ENCODE measurements at places on chromosomes 3 and 15.

DNA sequence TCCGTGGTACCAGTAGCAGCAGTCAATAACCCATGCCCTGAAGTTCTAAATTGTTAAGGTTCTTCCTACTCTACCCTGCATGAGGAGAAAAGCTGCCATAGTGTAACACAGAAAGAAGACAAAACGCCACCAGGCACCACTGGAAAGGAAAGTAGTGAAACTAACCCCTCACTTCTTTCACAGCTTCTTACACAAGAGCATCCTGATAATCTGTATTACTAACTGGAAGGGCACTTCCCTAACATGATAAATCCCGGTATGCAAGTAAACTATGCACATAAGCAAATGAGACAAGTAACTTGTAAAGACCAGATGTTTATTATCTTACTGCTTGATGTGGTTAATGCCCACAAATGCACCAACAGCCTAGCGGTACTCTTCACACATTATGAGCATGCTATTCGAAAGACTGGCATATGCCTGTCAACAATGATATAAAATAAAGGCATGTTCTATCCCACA is 141.3 kb downstream of the ADAM10 start:
- no peak for DNase-seq

DNA sequence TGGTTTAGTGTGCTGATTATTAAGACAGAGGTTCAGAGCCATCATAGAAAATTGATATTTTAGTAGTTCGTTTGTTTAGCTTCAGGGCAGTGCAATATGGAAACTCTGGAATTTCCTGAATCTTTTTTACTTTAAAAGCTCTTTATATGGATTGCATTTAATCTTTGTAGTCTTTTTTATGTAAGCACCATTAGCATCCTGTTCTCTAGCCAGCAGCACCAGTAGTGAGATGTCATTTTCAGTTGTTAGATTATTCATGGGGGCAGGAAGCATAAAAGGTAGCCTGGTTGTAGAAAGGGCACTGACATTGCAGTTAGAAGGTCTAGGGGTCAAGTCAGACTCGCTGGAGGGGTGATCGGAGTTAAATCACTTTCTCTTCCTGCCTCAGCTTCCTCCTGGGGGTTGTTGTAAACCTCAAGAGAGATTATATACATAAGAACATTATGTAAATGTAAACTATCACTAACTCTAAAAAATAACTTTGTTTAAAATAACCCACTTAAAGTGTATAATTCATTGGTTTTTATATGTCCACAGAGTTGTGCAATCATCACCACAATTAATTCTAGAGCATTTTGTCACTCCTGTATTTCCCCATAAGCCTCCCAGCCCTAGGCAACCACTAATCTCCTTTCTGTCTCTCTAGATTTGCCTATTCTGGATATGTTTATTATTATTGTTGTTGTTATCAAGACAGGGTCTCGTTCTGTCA is 31.4 kb upstream of the ITPKA start:
- DNase-seq = no peak

GRCh38 chr3:112001526-112001925 is 2.8 kb downstream of the TAGLN3 start:
- DNase-seq = no peak

- no peak for DNase-seq
These were observed 35.4 kb upstream of the LACTB start for GRCh38 chr15:63086271-63086670.

DNA sequence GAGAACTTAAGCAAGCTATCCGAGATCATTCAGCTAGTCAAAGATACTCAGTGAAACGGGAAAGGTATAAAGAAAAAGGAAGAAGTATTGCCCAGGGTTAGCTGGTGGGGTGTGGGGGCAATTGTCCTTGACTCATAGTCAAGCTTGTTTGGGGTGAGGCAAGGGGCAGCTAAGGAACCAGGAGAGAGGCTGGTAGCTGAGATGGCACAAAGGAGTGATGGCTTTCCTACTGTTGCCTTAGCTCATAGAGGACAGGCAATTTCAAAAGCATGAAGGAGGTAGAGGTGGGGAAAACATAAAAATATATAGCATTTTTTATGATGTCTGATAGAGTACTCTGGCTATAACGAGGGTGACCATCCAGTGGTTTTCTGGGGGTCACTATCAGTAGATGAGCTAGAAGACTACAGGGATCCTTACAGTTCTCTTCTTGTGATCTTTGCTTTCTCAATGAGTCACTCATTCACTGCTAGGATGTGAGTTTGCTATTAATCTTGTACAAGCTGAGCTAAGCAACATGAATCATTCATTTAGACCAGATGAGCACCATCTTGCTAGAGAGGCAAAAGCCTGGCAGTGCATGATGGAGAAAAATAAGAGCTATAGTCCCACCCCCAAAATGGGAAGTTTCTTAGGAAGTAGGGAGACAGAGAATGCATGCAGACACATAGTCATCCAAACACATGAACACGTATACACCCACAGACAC is 207.1 kb upstream of the PFN2 start:
- no peak for DNase-seq

DNA sequence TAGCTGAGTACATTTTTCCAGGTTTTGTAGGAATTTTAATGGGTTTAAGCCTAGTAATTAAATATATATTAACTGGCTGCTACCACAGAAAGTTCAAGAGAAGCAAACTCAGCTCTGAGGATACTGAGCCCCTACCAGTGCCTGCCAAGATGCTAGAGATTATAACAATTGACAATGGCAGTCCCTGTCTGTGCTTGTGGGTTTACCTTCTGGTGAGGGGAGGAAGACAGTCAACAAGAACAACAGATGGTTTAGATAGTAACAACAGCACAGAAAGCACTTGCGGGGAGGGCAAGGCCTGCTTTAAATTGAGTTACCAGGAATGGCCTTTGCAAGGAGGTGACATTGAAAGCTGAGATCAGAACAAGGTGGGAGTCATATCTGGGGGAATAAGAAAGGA is 56.6 kb upstream of the ARHGEF3 start:
- no peak for DNase-seq

DNA sequence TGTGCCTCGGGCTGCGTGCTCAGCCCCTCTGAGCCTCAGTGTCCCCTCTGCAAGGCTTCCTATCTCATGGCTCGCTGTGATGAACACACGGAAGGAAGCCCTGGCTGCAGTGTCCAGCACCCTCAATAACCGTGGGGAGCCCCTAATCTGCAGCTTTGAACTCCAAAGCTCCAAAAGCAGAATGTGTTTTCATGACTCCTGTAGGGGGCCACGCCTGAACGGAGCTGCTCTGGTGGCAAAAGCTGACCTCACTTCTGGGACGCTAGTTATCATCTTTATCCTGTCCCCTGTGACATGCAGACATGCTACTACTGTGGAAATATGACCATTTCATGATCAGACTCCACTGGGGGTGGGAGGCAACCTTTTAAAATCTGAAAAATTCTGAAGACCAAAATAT is 98.8 kb downstream of the SEC22A start:
- no peak for DNase-seq

GRCh38 chr3:16071206-16071605 is 103.3 kb upstream of the GALNT15 start:
- DNase-seq = no peak

GRCh38 chr3:188683032-188683521 is 488.7 kb upstream of the TPRG1 start:
- DNase-seq = no peak

- no peak for DNase-seq
These were observed 13.3 kb downstream of the RRP9 start for GRCh38 chr3:51928438-51928837.

DNA sequence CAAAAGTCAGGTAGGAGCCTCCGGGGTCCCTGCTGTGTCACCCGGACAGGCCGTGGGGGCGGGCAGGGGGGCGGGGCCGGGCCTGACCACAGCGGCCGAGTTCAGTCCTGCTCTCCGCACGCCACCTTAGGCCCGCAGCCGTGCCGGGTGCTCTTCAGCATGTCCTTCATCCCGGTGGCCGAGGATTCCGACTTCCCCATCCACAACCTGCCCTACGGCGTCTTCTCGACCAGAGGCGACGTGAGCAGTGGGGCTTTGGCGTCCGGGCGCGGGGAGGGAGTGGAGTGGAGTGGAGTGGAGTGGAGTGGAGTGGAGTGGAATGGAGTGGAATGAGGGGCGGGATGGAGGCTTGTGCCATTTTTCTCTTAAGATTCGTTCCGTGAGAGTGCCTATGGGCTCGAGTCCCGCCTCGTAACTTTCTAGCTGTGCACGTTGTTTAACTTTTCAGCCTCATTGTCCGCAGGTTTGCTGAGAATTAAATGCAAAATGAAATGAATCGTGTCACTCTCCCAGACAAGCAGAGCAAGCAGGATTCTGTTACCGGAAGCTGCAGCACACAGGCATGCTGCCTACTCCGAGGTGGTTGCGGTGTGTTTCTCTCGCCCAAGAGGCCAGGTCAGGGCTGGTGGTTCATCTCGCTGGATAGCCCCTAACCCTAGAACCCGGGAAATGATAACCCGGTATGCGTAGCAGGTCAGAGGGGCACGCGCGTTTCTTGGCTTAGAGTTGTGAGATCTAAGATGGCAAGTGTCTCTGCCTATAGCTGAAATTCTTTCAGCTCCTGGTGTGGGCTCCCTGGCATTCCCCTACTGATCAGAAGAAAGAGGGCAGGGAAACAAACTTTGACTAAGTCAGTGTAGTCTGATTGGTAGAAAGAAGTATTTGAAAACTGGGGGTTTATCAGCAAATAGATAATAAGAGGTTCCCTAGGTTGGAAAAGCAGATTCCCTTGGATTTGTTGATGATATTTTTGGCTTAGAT is at the start of gene FAH:
Gene FAH (plus strand): TSS at position 104 of the 981 bp plus-strand sequence. CDS start 56 bp downstream, at position 160.
- DNase-seq = no peak

DNA sequence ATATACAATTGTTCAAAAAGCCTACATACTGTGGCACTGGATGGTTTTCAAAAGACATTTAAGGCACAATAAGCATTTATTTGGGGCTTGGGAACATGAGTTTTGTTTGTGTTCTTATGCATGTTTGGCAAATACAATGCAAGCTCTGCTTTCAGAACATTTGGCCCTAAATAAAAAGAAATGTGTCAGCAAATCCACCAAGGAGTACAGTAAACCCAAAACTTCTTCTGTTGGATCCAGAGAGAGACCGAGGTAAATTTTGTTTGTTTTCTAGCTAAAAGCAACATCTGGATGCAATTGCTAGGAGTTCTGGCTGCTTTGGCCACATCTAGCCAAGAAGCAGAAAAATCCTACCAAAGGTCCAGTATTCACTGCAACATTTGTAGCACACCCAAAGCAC is 168.8 kb downstream of the DCLK3 start:
- no peak for DNase-seq

GRCh38 chr3:99772671-99773070 is 45.0 kb upstream of the CMSS1 start:
- no peak for DNase-seq

DNA sequence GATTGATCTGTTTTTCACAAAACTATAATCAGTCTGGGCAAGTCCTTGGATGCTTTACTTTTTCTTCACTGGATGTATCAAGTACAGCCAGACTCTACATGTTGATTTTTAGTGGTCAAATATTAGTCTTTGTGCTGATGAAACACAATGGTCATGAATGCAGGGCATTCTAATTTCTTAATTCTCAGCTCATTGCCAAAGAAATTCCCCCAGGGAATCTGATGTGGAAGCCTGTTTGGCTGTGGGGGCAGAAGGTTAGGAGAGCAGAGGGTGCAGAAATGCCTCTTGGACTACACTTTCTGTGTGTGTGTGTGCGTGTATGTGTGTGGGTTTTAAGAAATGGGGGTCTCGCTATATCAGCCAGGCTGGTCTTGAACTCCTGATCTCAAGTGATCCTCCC is 48.7 kb upstream of the HACD2 start:
- no peak for DNase-seq

GRCh38 chr15:64747578-64747977 is 27.8 kb downstream of the RBPMS2 start:
- DNase-seq = no peak

GRCh38 chr3:155895379-155895900 is 25.0 kb downstream of the GMPS start:
- no peak for DNase-seq

- peak; percentile 29 for DNase-seq
These were observed 48.2 kb downstream of the WWTR1 start for GRCh38 chr3:149609595-149609994.

GRCh38 chr15:98524838-98525660 is 123.3 kb upstream of the IGF1R start:
- no peak for DNase-seq

- no peak for DNase-seq
These were observed 81.5 kb downstream of the SMAD3 start for GRCh38 chr15:67146875-67147381.

- no peak for DNase-seq
These were observed 595.1 kb upstream of the TGFBR2 start for GRCh38 chr3:30011237-30011803.

DNA sequence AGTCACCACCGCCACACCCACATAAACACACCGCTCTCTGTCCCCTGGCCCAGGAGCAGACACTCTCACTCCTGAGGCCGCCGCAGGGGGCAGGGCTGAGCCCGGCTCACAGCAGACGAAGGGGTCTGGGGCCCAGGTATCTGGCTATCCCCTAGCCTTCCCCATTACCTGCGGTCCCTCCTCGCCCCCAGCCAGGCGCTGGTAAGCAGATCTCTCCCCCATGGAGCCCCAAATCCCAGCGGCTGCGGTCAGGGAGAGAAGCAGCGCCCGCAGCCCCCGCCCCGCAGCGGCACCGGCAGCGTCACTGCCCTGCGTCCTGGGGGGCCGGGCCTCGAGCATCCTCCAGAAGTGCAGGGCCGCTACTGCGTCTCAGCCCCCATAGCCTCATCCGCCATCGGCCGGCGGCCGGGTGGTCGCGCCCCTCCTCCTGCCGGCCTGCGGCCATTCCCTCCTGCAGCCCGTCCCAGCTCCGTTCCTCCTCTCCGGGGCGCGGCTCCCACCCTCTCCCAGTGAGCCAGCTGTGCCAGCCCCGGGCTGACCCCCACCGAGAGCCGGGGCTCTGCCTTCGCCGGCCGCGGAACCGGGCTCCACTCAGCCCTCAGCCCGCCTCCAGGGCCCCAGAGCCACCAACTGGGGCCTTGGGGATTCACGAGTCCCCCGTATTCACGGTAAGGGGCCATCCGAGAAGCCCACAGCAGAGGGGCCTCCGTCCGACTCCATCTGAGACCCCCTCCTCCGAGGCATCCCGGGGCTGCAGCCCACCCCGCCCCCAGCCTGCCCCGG is 13.1 kb downstream of the TNK2 start:
- DNase-seq = peak; percentile 77

DNA sequence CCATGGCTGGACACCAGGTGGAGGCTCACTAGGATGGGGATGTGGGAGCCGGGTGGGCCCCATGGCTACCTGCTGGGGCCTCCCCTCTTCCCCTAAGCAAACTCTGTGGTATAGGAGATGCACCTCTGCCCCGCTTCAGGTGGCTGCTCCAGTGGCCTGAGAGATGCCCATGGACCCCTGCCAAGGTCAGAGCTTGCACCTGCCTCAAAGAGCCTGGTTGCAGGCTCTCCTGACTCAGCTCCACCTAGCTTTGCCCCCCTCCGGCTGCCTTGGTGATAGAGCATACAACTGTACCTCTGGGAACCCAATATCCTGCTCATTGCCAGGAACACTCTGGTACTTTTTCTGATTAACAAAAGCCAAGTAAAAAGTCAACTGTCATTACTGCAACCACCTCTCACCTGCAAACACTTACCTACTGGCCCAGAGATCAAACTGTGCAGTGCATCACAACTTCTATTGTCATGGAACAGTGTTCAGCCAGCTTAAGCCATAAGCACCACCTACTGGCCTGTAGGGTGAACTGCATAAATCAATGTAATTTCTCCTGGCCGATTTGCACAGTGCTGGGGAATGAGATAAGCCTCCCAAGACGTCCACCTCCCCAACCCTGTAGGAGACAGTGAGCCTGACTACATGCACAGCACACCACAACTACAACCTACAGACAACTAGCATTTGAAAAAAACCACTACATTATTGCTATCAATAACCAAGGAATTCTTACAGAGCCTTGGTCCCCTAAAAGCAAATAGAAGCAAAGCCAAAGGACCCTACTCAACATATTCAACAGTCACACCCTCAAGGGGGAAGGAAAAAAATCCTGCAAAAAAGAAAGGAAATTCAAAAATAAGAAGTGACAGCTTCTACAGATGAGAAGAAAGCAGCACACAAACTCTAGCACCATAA is 352.4 kb upstream of the ARHGEF26 start:
- DNase-seq = peak; percentile 22

Measured in GM19239 (cell line).